ENCODE measurements at places on chromosomes 4 and X.
A peak's percentile ranks its signal among the peaks of the same experiment; 100 is the strongest.

GRCh38 chr4:2163311-2163821 is 78.6 kb downstream of the HAUS3 start:
- no peak for DNase-seq

- no peak for DNase-seq
Observed at GRCh38 chrX:26411045-26411444, 195.1 kb downstream of the MAGEB5 start.

DNA sequence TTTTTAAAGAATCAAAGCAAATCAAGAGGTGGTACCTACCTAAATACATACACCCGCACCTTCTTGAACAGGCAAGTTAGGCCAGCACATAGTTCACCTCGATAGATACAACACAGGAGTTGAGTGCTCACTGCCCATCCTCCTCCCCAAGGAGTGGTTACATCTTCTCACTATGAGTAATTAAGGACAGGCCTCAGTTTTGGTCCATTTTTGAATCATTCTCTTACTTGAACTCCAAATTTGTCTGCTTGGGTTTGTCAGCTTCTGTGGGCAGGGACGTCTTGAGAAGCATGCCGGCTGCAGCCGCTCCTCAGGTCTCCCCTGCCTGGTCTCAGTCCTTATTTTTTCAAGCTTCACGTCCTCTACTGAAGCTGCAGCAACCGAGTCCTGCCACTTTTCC is 190.6 kb upstream of the RBPJ start:
- no peak for DNase-seq

GRCh38 chr4:72567821-72568675 is 973 bp downstream of the ADAMTS3 start:
- peak; percentile 31 for DNase-seq

GRCh38 chr4:119794681-119795080 is 166.1 kb upstream of the PDE5A start:
- no peak for DNase-seq

GRCh38 chr4:10019521-10020051 is 1.7 kb downstream of the SLC2A9 start:
- no peak for DNase-seq

- no peak for DNase-seq
Observed at GRCh38 chr4:15325987-15326386, 101.8 kb upstream of the C1QTNF7 start.

- no peak for DNase-seq
Observed at GRCh38 chr4:186948361-186949242, 224.9 kb upstream of the FAT1 start.

DNA sequence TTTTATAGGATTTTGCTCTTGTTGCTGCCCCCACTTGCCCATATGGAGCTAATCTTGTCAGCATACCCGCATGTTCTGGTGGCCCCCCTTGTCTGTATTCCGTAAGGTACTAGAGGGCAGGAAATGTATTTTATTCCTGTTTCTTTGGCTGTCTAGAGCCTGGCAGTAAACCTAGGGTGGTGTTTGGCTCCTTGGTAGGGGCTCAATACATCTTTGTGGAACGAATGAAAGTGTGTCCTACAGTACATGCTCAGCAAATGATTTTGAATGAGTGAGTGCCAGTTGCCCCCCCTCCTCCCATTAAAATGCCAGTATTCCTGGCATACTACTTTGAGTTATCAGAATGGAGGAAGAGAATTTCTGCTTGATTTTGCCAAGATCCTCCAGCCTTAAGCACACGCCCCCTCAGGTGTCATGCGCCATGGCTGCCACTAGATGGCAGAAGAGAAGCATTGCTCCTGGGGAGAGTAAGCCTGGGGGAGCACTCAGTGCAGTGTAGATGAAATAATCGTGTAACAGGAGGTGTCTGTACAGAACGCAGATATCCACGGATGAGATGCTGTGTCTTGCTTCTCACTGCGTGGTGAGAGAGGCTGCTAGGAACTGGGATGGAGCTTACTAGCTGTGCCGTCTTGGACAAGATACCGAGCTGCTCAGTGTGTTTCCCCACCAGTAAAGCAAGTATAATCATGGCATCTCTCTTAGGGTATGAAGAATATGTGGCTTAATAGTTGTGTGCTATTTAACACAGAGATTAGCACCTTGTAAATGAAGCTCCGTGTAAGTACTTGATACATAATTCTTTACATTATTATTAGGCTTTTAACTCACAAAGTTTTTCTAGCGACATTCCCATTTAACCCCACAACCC is 17.2 kb upstream of the RNF212 start:
- DNase-seq, result peak; percentile 82

DNA sequence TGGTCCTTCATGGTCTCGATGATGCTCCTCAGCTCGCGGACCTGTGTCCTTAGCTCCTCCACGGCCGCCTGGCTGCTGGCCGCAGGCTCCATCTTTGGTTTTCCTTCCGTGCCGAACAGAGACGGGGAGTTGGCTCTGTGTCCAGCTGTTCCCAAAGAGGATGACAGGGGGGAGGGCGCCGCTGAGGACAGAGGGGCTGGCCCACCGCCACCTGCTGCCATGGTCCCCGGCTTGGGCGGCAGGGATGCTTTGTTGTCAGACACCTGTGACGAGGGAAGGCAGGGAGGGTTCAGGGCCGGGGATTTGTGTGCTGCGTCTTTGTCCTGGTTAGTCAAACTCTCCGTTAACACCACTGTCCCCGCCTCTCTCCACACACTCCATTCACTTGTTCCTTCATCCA is 26.6 kb upstream of the MAP3K15 start:
- no peak for DNase-seq

DNA sequence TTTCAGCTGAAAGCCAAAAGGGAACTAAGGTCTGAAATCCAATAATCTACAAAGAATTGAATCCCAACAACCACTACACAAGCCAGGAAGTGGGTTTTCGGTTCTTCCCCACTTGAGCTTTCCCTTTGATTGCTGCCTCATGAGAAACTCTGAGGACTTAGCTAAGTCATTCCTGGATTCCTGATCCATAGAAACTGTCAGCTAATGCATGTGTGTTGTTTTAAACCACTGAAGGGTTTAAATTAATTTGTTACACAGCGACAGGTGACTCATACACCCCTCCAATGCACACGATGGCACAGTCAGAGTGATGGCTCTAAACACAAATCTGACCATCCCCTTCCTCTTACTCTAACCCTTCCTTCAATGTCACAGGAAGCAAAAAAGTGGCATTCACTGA is 282.9 kb downstream of the RAB28 start:
- DNase-seq, result no peak

GRCh38 chrX:71923516-71923915 is 12.9 kb downstream of the NHSL2 start:
- no peak for DNase-seq

- no peak for DNase-seq
Observed at GRCh38 chrX:78945186-78945912, at the start of gene P2RY10. P2RY10 (plus strand) TSS chrX:78945391; CDS start chrX:78960521, 15,130 bp downstream.

- DNase-seq, result no peak
Observed at GRCh38 chr4:77669946-77670590, 64.4 kb downstream of the CXCL13 start.

- DNase-seq, result peak; percentile 4
Observed at GRCh38 chr4:78520808-78521226, 30.8 kb upstream of the ANXA3 start.

- no peak for DNase-seq
Observed at GRCh38 chrX:77398330-77398954, 48.7 kb upstream of the FGF16 start.

GRCh38 chrX:11606408-11606807 is 59.3 kb downstream of the ARHGAP6 start:
- DNase-seq, result no peak

DNA sequence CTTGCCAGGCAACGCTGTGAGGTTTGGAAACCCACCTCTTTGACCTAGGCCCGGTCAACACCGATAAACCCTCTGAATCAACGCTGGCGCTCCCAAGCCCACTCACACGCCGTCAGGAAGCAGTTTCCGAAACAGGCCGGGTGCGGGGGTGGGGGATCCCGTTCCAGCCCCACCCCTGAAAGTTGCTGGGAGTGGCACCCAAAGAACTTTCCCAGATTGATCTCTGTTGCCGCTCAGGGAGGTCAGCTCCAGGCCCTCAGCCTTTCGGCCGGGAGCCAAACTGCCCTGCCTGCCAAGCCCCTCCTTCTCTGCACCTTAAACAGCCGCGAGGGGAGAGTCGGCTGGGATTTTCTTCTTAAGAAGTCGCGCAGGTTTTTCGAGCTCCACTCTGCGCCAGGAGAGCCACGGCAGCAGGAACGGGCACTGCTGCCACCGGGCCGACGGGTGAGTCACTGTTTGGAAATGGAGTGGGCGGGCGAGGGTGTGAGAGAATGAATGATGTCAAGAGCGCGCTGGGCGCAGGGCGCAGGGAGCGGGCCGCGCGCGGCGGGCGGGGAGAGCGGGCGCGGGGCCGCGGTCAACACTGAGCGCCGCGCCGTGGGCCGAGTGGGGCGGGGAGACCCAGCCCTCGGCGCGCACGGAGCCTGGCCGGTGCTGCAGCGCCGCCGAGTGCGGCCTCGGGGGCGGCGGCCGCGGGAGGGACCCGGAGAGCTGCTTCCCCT is at the start of gene SGMS2:
Gene SGMS2 (plus strand): TSS at position 583 of the 722 bp plus-strand sequence. CDS start 70,622 bp downstream, outside the sequence.
- DNase-seq, result peak; percentile 86

- peak; percentile 3 for DNase-seq
Observed at GRCh38 chr4:181140037-181140603, 1103.1 kb upstream of the TENM3 start.

DNA sequence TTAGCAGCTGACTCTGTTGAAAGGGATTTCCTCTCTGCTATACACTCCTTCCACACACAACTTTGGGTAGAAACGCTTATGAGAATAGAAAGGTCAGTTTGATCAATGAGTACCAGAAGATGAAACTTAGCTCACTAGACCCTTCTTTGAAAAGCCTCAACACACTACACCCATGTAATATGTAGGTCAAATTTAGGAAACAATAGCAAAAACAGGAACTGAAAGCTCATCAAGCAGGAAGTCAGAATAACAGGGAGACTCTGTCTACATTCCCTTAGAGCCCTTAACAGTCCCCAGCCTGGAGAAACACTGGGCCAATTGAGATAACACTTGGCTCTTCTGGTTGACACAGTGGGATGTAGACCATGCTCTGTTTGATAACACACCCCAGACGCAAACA is 30.7 kb downstream of the SRPX2 start:
- no peak for DNase-seq

- DNase-seq, result peak; percentile 49
Observed at GRCh38 chr4:244471-244870, 60.8 kb downstream of the ZNF732 start.

DNA sequence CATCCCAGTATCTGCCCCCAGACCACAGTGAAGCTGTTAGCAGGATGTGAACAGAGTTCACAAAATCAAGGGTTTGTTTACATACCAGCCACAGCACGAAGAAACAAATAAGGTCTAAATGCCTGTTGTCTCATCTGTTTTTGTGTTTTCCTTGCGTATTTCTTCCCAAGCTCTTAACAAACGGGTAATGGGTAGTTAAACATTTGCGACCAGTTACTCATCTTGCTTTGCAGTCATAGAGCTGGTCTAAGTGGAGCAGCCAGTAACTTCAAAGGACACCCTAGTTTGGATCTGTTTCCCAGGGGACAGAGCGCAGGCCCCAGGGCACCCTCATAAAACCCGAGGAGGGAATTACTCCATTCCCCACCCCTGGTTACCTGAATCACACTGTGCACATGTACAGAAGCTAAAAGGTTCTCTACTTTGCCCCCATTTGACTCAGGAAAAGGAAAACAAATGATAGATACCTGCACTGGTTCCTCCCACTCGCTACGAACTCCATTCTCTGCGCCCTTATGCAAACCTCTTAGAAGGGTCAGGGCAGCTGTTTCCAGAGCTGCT is 68.8 kb downstream of the MAML3 start:
- no peak for DNase-seq

GRCh38 chrX:86711531-86712180 is 563.4 kb downstream of the DACH2 start:
- DNase-seq, result no peak

DNA sequence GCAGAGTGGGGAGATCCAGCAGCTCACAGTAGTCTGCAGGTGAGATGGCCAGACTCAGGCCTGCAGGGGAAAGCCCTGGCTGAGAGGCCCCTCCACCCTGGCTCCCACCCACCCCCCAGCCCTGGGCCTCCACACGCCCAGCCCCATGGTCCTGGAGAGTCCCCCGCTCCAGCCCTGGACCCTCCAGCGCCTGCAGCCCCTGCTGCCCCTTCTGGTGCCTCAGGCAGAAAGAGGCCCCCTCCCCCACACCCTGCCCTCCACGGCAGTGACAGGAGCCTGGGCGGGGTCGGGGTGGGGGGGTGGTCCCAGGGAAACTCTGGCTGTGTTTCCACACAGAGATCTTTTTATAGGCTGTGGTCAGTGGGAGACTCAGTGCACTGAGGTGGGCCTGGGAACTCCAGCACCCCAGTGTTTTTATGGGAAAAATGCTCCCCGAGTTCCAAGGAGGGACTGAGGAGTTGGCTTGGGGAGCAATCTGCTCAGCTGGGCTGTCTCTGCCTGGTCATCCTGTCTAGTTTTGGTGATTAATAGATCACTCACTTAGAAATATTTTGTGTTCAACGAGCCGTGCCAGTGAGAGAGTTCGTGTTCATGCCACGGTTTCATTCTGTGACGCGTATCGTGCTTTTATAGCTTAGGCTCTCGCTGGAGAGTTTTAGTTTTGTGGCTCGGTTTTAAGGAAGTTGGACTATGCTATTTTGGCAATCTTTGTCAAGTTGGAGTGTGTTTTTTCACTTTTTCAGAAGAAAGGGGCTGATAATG is 53.1 kb upstream of the HGFAC start:
- peak; percentile 24 for DNase-seq

DNA sequence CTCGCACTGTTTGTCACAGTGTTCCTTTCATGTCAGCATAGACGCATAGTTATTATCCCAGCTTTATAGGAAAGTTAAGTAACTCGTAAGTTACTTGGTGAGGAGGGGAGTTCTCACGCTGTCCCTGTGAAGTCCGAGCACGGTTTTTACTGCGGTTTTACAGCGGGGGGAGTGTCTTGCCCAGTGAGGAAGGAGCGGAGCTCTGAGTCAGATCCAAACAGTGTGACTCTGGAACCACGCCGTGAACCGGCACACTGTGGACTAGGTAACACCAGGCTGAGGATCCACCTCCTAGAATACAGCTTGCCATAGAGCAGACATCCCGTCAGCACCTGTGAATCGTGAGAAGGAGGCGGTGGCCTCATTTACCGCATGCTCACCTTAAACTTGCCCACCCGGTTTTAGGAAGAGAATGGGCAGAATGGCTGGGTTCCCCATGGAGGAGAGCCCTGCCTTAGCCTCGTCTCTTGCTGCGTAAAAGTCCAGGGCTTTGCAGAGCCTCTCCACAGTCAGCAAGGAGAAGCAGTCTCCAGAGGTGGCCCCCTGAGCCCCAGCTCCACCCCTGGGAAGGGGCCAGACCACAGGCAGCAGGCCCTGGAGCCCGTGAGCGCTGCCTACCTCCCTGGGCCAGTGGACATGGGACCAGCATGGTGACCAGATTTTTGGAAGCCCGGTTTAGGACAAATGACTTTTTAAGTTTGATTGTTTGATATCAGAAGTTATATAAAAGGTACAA is 40.2 kb upstream of the HGFAC start:
- no peak for DNase-seq

- no peak for DNase-seq
Observed at GRCh38 chr4:1055721-1056590, 44.5 kb downstream of the FGFRL1 start.

DNA sequence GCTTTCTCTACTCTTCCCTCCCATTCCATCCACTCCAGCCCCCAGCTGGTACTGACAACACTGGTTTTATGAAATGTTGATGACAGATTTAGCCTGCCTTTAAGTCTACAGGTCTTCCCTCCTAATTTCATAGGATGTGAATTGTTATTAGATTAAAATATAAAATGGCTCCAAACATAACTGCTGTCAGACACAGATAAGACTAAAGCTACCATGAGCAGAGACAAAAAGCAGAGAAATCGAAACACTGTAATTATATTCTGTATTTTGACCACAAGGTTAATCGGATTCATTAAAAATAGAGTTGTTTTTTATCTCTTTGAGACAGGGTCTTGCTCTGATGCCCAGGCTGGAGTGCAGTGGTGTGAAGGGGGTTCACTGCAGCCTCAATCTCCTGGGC is 28.3 kb downstream of the SEC24D start:
- no peak for DNase-seq
